AML-193 (cell line): ENCODE measurements at places on chromosomes 3 and 15.
A peak's percentile ranks its signal among the peaks of the same experiment; 100 is the strongest.

DNA sequence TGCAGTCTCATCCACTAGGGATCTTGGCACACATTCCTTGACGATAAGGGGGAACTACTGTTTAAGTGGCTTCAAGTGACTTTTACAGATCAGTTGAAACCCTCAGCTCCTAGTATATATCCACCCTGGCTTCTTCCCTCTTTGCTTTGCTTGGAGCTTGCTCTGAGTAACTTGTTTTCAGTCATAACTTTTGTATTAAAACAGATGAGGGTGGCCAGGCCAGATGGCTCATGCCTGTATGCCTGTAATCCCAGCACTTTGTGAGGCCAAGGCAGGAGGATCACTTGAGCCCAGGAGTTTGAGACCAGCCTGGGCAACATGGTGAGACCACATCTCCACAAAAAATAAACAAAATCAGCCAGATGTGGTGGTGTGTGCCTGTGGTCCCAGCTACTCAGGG lies 42.4 kb downstream of the EOMES start:
- DNase-seq: no peak

GRCh38 chr3:133452641-133453319 lies 52.9 kb downstream of the BFSP2 start:
- DNase-seq: no peak

DNA sequence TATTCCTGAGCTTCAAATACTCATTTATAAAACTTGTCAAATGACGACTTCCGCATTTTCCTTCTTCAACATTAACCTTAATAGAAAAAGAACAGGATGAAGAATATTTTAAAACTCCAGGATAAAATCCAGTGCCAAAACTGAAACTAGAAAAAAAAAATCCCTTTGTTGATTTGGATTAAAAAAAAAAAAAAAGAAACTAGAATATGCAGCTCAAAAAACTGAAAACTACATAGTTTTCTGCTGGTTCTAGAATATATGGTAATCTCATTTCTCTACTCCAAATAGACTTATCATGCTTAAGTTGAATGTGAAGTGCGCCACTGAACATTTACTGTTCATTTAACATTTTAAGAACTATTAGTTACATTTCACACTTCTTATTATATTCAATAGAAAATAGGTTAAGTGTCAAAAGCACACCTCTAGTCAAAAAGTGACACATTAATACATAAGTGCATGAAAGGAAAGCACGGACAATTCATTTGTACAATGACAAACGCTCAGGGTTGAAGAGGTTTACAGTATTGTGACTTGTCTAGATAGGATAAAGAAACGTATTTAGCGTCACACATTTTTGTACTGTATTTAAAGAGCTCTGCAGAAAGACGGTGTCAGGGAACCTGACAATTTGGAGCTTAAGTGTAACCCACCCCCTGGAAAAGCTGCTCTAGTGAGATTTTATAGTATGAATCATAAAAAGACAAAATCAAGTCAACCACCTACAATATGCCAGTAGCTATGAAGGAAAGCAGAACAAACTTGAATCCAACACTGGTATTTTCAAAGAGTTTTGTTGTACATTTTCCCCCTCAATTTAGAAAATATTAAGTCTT lies 5.8 kb downstream of the TRA2B start:
- peak; percentile 50 for DNase-seq

GRCh38 chr3:11509173-11510000 lies 134.3 kb downstream of the VGLL4 start:
- DNase-seq: no peak

DNA sequence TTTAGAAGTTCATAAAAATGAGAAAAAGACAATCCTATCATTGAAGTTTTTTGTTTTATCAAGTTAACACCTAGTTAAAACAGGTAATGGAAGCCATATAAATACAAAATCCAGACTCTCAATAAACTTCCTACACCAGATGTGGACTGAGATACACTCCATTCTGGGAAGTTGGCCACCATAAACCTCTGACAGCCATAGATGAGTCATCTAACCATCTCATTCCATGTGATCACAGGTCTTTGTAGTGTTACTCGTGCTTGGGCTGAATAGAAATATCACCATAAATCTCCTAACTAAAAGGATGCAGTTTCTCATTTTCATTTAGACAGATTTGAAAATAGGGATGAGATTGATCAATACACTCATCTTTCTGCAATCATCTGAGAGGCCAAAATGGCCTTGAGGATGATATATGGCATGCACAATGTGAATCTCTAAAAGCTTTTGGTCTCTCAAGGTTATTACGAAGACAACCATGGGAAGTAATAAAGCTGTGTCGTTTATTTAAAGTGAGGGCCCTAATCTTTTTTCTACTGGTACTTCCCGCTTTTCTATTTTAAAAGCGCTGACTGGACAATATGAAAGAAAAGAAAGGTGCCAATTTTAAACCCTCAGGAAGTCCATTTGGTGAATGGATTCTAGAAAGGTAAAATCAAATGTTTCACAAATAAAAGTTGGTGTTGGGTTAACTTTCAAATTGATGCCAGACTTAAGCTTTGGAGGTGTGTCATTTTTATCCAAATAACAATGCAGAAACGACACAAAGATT lies 155.5 kb downstream of the POLR2M start:
- no peak for DNase-seq

- no peak for DNase-seq
These were observed 172.8 kb upstream of the HES1 start for GRCh38 chr3:193962986-193963685.

- DNase-seq: no peak
These were observed 481.4 kb downstream of the NSUN3 start for GRCh38 chr3:94544131-94544789.

- DNase-seq: no peak
These were observed 204.1 kb downstream of the SSR3 start for GRCh38 chr3:156350781-156351180.

DNA sequence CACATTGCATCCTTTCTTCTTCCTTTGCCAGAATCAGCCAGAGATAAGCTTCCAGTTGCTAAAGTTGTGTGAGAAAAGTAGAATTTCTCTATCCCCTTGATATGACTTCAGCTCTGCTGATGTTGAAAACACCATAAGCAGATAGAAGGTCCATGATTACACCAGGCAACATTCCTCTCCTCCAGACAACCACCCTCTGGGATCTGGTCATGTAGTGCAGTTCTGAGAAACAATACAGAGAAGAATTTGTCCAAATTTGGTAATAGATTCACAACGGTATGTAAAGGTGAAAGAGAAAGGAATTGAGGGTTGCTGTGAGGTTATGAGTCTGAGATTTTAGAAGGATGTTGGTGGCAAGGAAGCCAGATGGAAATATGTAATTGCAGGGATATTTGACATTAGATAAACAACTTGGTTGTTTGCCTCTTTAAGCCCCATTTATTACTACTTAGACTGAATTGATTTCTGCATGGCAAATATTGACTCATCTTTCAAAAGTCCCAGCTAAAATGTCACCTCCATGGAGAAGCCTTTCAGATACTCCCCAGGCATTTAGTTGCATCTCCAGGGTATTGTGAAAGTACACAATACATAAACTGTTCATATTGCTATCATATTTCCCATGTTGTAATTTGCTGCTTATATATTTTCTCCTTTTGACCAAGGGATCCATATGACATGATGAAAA lies 134.9 kb downstream of the GAP43 start:
- no peak for DNase-seq
